HFFc6 (cell line): ENCODE measurements at places on chromosomes 16 and 17. TPM values are rescaled to one million over a fixed set of nuclear protein-coding genes. Genes with fewer than 3 reads are reported as not detected.

KRTAP4-4 gene
- not detected in 3 replicates for total RNA-seq

PRAC1 gene
- not detected in 2 replicates for total RNA-seq

CACNG1 gene
- not detected in 3 replicates for total RNA-seq

EFCAB13 gene
- 0.23 to 1.2 TPM (median 0.24 TPM) in 3 replicates for total RNA-seq

SOCS1 gene
- total RNA-seq = 3.8 to 5.5 TPM (median 4.4 TPM) in 3 replicates

TSPOAP1 gene
- total RNA-seq = 0.42 and 1.5 TPM in 2 replicates

TAC4 gene
- not detected in 2 replicates for total RNA-seq

GRCh38 chr16:25066747-25067631, 44.6 kb upstream of the LCMT1 start:
- no peak for DNase-seq

- DNase-seq = peak; percentile 66
Measured at GRCh38 chr17:49730078-49730784, 22.5 kb upstream of the SLC35B1 start.

- peak; percentile 68 for DNase-seq
Measured at GRCh38 chr17:43832168-43832975, 574 bp downstream of the MPP3 start.

DNA sequence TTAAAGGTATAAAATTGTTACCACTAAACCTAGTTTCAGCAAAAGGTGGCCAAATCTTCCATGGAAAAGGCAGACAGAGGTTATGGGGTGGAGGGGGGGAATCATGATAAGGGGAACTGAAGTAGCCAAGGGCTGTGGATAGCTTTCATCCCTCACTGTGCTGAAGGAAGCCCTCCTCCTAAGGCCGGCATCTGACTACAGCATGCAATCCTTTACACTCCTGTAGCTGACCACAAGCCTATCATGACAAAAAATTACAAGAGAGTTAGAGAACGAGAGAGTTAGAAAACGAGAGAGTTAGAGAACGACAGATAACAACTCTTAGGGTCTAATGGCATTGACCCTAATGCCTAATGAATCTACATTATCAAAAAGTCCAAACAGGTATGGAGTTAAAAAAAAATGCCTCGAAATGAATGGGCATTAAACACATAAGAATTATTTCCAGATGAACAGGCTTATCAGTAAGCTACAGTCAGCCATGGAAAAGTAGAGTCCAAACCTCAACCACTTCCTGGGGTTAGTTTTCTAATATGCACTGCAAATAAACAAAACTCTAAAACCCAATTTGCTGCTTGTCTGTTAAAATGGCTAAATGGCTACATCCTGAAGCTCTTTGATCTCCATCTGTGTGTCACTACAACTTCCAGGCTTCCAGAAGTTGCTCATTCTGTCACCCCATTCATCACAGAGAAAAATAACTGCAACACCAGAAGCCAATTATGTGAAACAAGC, 29.7 kb downstream of the DUSP14 start:
- DNase-seq = peak; percentile 33

DNA sequence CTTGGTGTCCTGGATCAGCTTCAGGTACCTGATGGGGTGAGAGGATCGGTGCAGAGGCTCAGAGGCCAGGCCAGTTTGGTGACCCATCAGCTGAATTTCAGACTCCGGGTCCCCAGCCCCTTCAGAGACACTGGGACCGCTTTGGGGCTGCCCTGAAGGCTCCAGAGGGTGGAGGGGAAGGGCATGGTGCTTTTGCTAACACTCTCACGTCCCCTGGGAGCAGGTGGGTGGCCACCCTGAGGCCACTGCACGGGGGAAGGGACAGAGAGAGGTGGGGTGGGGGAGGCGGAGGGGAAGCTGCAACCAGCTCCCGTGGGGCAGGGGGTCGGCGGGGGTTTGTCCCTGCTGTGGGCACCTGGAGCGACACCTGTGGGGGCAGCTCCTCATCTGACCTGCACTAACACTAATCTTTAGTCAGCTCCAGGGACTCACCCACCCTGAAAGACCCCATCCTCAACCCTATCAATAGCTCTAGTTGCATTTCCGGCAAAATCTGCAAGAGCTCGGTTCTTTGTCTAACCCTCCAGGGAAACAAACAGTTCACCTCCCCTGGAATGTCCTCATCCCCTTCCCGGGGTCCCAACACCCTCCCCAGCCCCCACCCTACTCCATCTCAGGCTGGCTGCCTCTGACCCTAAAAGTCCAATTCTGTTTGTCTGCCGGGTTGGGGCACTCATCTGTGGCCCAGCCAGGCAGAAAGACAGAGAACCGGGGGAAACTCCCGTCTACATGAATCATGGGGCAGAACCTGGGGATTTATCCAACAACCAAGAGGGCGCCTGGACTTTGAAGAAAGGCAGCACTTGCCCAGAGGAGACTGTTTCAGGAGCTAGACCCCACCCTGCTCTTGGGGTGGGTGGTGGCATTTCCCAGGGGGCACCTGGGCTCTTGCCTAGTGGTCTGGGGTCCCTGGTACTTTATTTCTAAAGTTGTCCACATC, 91.9 kb upstream of the CBX4 start:
- no peak for DNase-seq

DNA sequence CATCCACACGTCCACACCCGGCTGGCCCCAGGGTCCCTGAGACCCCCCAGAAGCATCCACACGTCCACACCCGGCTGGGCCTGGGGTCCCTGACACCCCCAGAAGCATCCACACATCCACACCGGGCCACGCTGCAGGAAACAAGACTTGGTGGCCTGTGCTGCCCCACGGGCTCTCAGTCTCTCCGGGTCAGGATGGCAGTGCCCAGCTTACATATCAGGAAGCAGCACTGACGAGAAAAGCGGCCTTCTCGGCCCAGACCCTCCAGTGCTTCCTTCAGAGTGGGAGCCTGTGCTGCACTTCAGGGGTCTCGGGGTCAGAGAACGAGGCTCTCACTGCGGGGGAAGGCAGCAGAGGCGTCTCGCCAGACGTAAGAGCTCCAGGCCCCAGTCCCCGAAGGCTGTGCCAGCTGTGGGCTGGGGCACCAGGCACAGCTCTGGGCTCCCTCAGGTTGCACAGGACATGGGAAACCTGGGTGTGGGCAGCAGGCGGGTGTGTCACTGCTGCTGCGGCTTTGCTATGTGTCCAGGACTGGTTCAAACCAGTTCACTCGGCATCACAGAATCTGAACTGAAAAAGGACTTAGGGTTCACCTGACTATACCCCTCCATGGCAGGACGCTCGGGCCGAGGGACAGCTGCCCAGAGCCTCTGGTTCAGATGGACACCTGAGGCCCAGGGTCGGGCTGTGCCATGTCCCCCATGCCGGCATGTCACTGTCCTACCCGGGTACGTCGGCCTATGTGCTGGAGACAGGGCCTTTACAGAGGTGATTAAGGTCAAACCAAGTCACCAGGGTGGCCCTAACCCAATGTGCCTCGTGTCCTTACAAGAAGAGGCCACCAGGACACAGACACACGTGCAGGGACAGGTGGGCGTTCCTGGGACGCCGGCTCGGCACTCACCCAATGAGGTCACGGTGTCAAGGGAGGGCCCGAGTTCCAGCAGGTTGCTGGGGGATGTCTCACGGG, 40.2 kb upstream of the CHMP6 start:
- no peak for DNase-seq

DNA sequence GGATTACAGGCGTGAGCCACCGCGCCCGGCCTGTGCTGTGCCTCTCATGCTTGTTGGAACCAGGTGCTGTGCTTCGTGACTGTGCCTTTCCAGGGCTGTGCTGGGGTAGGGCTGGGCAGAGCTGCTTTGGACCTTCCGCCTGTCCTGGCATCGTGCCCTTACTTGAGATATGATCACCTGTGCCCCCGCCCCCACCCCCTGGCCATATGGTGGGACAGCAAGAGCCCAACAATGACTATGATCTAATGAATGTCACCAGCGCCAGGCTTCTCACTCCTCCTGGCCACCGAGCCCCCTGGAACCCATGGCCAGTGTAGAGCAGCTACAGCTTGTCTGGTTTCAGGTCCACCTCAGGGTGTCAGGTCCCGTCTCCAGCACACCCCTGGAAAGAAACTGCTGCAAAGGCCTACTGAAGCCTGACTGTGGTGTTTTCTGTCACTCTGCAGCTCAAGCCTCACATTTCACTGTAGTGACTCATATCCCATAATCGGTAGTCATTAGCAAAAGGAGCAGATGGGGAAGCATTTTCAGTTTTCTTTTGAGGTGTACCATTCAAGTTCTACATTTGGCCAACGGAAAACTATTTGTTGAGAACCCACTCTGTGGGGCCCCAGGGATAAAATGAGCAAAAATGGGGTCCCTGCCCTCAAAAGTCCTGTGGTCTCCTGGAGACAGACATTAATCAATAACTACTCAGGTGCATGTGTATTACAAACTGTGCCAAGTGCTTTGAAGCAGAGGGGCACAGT, 22.1 kb downstream of the FCSK start:
- peak; percentile 76 for DNase-seq

GRCh38 chr16:20744922-20745440, 3.4 kb upstream of the THUMPD1 start:
- no peak for DNase-seq

GRCh38 chr17:19508577-19508867, 25.1 kb upstream of the SLC47A1 start:
- no peak for DNase-seq

DNA sequence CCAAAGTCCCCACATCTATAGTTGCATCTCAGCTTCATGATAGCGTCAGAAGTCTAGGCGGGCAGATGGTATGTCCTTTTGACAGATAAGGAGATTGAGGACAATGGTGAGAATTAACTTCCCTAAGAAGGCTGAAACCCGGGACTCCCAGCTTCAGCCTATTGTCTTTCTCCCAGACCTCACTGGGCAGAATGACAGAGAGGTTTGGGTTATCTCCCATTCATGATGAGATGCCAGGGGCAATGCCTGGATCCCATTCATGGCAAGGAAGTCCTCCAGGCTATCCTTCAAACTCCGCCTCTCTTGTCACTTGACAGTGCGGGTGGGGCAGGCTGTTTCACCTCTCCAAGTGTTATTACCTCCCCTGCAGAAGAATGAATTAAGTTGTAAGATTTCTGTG, 100.3 kb downstream of the IRX5 start:
- DNase-seq = no peak

DNA sequence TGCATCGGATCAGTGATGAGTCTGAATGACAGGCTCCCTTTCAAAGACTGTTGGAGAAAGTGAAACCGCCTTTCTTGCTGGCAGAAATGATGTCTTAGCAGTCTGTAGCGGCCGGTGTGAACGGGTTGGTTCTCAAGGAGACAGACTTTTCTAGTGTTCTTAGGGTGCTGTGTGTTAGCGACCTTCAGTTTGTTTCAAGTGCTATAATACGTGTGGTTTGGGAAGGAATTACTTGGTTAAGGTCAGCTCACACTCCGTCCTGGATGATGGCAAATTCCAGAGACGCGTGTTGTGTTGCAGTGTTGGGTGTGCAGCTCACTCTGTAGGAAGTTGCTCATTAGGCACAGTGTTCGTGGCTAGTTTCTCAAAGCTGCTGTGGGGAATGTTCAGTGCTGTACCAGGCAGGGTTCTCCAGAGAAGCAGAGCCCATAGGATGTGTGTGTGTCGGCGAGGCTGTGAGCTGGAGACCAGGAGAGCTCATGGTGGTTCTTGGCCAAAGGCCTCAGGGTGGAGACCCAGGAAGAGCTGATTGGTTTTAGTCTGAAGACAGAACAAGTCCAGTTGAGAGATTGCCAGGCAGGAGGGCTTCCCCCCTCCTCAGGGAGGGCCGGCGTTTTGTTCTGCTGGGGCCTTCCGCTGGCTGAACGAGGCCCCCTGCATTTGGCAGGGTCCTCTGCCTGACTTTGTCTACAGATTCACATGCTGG, 37.6 kb downstream of the ZNF750 start:
- no peak for DNase-seq

DNA sequence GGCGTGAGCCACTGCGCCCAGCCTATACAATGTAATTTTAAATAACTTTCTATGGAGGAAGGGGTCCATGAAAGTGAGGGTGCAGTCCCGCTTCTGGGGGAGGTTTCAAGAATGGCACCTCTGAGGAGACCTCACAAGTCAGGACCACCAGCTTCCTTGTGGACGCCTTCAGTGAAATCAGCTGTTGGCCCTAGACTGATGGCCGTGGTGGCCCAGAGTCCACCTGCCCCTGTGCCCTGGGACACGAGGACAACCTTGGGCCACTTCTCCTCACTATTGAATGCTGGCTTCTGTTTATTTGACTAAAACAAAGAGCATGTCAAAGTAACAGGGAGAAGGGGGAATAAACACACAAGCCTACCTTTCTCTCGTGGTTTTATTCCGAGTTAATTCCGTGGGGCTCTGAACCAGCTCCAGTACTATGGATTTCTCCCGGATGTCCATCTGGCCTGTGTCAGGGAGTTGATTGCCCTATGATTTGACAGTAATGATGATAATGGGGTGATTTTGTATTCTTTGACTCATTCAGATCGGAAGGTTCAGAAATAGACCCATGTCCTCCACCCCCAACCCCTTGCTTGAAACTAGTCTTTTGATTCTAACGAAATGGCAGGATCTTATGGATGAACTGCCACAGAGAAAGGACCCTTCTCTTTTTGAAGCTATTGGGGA, 8.6 kb upstream of the CBX4 start:
- no peak for DNase-seq

DNA sequence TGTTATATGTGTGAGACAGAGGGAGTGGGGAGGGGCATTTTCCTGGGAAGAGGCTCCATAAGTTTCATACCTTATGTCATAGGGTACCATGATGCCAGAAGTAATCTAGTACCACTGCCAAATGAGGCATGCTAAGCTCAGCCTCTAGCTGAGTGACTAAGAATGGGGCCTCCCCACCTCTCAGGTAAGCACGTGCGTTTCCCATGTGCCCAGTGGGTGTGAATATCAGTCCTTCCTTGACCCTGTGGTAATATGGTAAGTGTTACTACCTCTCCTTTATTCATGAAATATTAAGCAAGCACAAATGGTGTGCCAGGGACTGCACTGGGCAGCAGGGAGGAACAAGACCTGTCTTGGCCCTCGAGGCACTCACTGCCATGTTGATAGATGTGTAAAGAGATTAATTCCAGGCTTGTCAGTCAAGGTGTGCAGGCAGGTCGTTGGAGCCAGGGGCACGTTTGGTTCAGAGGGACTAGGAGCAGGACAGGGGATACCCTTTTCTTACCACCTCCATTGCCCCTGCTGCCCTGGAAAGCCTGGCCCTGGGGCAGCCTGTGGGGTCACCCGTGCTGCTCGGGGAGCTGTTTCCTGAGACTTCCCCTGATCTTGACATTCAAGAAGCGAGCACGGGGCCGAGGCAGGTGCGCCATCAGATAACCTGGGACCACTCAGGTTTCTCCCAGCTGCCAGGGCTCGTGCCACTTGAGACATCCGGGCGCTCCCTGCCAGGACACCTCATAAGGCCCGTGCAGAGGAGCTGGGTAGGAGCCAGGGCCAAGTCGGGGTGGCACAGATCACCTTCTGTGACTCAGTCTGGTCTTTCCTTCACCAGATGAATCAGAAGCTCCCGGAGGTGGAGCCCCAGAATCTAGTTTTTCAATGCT, 8.8 kb downstream of the RSAD1 start:
- DNase-seq = peak; percentile 9

GRCh38 chr16:63614429-63614828, 1507.4 kb downstream of the CDH11 start:
- DNase-seq = no peak

DNA sequence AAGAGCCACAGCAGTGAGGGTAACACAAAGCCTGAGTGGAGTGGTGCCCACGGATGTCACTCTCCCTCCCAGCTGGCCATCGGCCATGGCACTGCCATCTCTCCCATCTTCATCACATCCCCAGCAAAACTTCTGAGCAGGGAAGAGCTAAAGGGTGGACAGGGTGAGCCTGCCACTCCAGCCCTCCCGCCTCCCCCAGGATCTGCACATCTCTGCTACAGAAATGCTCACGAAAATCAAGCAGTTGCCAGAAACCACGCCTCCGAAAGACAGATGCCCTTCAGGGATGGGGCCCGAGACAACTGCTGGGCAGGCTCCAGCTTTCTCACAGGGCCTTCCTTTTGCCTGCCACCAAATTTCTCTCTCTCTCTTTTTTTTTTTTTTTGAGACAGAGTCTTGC, 3.6 kb downstream of the GRIN2C start:
- DNase-seq = no peak

- no peak for DNase-seq
Measured at GRCh38 chr16:19968891-19969683, 84.4 kb upstream of the GPRC5B start.
